ENCODE measurements at places on chromosomes 6 and 20.

GRCh38 chr6:71994705-71995271 is 108.4 kb downstream of the RIMS1 start:
- no peak for DNase-seq

- peak; percentile 53 for DNase-seq
These were observed 135.0 kb upstream of the TNFAIP3 start for GRCh38 chr6:137731960-137732616.

GRCh38 chr6:169175360-169175887 is 78.2 kb downstream of the THBS2 start:
- DNase-seq, result no peak

- DNase-seq, result no peak
These were observed 30.2 kb upstream of the SERINC3 start for GRCh38 chr20:44552050-44552449.

DNA sequence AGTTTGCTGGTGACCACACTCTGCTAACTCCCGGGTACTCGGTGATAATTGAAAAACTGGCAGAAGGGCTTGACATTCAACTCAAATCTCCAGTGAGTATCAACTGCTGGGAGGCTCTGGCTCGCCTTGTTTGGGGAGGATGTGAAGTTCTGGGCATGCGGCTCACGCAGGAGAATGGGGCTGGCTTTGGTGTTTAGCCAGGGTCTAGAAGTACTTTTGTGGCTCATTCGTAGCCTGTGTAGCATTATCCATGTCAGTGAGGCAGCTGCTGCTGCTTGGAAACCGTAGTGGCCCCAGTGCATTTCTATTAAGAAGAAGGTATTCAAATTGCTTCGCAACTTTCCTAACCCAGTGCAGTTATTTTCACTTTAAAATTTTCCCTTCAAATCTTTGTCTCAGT is 52.2 kb downstream of the KDM1B start:
- no peak for DNase-seq

- DNase-seq, result no peak
These were observed at the start of gene POPDC3 for GRCh38 chr6:105179244-105180065. Gene POPDC3, minus strand, starts transcription at chr6:105180014. Its CDS starts 18,105 bp downstream, at chr6:105161909.

DNA sequence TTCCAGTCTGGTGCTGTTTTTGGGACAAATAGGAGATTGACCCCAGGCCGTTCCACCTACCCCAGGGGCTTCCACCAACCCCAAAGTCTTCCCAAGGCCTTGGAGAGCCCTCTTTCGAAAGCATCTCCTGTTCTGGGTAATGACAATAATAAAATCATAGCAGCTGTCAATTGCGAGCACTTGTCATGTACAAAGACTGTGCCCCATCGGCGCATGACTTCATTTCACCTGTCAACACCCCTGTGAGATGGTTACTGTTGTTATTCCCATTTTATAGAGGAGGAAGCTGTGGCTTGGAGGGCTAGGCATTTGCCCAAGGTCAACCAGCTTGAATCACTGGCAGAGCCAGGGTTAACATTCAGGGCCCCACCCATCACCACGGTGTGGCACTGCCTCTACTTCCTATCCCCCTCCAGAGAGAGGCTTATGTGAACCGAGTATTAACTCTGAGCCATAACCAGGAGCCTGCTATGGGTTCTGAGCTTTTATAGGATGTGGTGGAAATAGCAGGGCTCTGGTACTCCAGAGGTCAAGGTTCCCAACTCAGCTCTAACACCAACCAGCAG is 51.2 kb downstream of the HNF4A start:
- DNase-seq, result no peak

GRCh38 chr6:149876241-149876933 is 12.2 kb upstream of the LRP11 start:
- DNase-seq, result no peak

- DNase-seq, result peak; percentile 45
These were observed 7.6 kb upstream of the TMEM14A start for GRCh38 chr6:52663120-52663935.

DNA sequence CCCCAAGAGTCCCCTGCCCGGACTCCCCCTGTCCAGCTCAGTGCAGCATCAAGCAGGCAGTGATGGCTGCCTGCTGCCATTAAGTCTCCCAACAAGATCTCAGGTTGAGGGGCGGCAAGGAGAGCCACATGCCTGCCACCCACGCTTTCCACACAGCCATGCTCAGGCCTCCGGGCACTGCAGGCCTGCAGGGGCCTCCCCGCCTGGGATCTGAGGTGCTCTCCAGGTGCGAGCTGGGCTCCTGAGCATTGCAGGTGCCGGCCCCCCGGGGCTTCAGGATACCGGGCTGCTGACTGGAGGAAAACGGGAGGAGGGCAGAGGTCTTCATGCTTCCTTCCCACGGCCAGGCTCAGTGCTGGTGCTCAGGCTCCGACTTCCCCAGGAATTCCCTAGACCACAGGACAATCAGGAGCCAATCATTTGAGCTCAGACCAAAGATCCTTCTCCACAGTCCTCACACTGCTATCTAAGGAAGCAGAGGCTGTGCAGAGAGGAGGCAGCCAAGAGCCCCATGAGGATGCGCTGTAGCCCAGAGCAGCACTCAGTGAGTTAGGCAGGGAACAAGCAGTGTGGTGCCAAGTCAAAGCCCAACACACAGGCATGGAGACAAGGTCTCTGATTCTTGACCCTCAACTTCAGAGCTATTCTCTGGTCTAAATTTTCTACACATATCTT is 52.7 kb downstream of the PYGB start:
- no peak for DNase-seq

DNA sequence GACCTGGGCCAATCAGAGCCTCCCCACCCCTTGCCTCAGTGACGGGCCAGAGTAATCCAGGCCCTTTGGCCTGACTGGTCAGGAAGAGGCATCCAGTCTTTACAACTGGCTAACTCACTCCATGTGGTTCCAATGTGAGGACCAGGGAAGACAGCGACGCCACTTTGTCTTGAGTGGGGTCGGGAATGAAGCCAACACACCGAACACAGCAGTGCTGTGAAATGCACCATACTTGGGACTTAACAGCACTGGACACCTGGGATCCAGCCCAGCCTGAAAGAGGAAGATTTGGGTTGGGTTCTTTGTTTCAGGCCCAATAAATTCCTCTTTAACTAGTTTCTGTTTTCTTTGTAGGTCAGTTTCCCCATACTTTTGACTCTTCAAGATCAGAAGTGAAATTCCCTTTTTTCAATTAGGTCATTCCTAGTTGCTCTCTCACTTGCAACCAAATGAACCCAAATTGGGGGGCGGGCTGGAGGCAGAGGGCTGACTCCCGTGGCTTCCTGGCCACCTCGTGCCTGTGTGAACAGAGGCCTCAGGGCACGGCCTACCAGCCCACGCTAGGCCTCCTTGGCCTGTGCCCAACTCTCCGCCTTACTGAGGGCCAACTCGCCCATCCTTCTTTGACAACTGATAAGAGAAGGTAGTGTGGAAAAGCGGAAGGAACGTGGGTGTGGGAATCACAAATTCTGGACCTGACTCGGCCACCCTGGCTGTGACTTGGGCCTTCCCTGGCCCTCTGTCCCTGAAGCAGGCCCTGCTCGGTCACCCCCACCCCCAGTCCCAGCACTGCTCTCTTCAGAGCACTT is 17.1 kb downstream of the SULF2 start:
- no peak for DNase-seq

DNA sequence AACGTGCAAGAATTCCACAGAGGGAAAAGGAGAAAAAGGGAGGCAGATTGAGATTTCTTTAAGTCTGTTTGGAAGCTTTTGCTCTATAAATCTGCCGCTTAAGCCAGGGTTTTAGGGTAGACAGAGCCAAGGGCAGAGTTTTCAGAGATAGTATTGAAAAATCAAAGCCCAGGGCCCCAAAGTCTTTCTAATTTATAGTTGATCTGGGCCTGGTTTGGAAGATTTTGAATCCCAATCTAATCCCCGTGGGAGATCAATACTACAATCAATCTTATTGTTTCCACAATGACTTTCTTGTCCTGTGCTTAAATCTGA is 3.3 kb downstream of the BMP2 start:
- DNase-seq, result no peak

DNA sequence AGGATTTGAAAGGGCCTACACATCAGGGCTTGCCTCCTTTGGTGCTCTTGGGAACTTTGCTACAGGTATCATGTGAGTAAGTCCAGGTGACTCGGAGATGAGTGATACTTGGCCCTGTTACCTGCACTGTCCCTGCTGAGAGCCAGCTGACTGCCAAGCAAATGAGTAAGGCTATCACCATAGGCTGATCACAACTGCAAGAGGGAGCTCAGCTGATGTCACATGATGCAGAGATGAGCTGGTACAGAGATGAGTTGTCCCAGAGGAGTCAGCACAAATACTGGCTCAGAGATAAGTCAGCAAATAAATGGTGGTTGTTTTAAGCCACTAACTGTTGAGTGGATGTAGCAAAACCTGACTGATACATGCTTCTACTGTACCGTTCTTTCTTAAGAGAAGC is 41.4 kb downstream of the LAMP5 start:
- no peak for DNase-seq

GRCh38 chr6:150490586-150490985 is 109.1 kb upstream of the PLEKHG1 start:
- DNase-seq, result no peak

DNA sequence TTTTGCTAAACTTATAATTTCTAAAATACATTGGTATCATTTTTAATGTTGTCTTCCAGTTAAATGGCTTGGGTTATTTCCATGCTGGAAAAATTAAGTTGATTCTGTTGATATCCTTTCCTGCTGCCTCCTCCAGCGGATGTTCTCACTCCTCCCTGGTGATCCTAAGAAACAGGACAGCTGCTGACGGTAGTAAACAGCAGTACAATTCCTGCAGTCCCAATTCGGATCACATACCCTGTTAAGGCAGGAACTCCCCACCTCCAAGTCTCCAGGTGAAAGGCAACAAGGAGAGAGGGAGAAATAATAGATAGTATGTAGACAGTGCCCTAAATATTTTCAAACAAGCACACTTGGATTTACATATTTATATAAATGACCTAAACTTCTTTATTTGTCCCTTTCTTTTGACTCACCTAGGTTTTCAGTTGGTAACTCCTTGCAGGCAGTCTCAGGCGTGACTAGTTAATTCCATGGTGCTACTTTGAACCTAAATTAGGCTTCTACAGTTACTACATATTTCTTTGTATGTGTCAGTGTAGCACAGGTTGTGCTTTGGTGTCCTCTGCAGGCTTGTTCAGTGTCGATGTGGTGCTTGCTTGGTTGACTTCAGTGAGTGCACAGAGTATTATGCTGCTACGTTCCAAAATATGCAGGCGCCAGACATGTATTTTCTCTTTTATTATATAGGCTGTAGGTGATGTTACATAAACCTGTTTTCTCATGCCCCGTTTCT is 126.0 kb downstream of the ADGRB3 start:
- no peak for DNase-seq

GRCh38 chr6:91606148-91606901 is 1019.5 kb upstream of the MAP3K7 start:
- DNase-seq, result no peak

GRCh38 chr20:64116016-64116415 is 8.7 kb upstream of the NPBWR2 start:
- DNase-seq, result no peak

DNA sequence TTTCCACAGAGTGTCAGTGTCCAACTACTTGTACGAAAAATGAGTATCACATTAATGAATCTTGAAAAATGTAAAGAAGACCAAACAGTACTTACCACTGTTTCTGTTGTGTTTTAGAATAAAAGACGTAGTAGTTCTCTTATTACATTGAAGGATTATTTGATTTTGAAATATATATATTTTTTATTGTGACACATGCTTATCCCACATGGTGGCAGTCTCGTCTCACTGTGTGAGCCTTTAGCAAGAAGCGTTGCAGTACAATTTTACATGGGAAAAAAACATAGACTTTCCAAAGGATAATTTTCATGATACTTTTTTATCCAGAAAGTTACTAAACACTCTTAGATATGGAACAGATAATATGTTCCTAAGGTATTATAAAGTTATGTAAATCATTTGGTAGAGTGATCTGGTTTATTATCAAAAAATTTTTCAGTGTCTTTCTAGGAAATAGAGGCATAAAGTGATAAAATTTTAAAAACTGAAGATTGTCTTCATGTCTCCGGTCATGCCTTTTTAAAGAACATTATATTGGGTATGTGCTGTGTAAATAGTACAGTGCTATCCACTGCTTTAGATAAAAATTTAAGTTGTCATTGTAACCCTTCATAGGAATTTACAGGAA is 117.5 kb upstream of the SAMD5 start:
- no peak for DNase-seq

DNA sequence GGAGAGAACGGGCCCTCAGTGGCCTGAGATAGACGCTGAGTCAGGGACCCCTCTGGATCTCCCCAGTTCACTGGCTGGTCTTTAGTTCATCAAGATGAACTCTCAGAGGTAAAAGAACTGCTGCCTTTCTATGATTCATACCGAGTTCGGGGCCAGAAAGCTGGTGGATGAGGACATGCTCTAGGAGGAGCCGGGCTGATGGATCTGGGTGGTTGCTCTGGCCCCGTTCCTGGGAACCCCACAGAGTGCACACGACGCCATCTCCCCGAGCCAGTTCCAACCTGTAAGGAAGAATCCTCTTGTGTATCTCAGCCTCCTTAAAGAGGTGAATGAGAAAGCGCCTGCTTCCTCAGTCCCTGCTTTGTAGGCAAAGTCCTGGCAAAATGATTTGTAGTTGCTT is 142.6 kb upstream of the PDE10A start:
- DNase-seq, result no peak

DNA sequence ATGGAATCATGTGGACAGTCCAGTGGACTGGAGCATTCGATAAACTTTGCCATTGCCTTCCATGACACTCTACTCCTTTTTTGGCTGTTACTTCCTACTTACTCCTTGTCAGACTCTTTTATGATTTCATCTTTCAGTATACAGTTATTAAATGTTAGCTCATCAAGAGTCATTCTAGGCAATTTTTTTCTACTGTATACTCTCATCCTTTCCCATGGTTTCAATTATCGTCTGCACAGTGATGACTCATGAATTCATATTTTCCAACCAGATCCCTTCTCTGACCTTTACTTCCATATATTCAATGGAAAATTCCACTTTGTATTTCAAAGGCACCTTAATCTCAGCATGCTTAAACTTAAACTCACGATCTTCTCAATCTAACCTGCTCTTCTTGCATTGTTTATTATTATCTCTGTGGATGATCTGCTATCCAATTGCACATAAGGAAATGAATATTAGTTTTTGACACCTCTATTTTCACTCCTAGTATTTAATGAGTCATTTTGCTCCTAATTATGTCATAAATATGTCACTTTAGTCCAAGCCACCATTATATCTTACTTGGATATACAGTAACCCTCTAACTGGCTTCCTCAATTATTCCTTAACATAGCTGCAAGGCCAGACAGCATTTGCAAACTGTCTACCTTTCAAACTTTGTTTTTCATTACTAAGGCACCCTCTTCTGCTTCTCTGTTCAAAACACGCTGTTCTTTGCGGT is 427.5 kb downstream of the PHF3 start:
- DNase-seq, result no peak

DNA sequence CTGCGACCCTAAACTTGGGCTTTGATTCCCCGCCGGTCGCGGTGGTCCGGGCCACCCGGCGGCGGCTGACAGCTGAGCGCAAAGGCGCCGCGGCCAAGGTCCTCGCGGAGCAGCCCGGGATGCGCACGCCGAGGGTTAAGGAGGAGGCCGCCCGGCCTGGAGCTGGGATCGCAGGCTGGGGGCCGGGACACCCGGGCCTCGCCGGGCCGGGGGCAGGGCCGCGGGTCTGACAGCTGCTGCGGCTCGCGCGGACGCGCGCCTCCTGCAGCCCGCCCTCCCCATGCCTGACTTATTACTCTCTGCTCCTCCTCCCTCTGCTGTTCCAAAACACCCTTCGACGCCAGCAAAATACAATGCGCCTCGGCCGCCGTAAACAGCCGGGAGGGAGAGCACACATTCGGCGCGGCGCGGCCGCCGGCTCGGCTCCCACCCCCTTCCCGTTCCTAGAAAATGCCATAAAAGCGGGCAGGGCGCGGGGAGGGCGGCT is 746 bp downstream of the BACH2 start:
- no peak for DNase-seq

- DNase-seq, result no peak
These were observed 149.1 kb downstream of the BMP7 start for GRCh38 chr20:57117296-57117695.

Data from AG09309 (cell line).